Activated CD4-positive, alpha-beta T cell treated with anti-CD3 and anti-CD28 coated beads, Interleukin-2, amount 50 U/mL, for 16 hours (primary cell): ENCODE measurements at places on chromosomes 1 and 21.
A peak's percentile ranks its signal among the peaks of the same experiment; 100 is the strongest.

DNA sequence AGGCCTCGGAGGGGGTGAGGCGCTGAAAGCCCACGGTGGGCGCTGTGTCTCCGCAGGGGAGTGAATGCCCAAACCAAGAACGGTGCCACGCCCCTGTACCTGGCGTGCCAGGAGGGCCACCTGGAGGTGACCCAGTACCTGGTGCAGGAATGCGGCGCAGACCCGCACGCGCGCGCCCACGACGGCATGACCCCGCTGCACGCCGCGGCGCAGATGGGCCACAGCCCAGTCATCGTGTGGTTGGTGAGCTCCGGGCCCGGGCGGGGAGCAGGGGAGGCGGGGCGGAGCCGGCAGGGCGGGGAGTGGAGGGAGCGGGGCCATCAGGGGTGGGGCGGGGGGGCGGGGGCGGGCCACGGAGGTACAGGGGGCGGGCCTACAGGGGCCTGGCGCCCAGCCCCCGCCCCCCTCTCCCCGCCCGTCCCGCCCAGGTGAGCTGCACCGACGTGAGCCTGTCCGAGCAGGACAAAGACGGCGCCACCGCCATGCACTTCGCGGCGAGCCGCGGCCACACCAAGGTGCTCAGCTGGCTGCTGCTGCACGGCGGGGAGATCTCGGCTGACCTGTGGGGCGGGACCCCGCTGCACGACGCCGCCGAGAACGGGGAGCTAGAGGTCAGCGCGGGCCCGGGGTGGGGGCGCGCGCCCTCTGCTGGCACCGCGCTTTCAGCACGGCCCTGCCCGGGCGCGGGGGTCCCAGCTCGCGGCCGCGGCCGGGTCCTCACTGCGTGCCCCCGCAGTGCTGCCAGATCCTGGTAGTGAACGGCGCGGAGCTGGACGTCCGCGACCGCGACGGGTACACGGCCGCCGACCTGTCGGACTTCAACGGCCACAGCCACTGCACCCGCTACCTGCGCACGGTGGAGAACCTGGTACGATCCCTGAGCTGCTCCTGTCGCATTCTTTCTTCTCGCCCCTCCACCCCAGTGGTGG, 15.9 kb downstream of the ESPN start:
- DNase-seq, result peak; percentile 73

DNA sequence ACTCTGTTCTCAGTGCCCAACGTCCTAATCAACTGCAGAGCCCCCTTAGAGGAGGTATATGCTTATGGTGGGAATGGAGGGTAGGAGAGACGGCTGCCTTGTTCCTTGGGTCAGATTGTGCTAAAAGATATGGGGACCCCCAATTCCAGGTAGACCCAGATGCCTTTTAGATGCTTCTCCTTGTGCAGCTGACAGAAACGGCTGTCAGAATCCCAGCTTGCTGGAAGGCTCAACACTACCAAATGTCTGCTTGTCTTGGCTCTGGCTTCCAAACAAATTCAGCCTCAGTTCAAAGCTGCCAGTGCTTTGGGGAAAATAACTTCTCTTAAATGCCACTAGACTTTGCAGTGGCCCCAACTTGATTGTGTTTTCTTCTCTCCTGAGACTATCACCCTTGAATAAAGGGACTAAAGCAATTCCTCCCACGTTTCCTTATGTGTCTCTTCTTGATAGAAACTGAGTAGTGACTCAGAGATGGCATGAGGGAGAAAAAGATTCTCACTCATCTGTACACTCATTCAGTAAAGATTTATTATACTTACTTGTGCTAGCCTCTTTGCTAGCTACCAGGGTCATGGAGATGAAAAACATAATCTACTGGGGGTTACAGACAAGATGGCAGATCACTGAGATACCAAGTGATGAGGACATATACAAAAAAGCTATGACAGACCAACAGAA, 3.4 kb upstream of the RNF19B start:
- DNase-seq, result no peak

DNA sequence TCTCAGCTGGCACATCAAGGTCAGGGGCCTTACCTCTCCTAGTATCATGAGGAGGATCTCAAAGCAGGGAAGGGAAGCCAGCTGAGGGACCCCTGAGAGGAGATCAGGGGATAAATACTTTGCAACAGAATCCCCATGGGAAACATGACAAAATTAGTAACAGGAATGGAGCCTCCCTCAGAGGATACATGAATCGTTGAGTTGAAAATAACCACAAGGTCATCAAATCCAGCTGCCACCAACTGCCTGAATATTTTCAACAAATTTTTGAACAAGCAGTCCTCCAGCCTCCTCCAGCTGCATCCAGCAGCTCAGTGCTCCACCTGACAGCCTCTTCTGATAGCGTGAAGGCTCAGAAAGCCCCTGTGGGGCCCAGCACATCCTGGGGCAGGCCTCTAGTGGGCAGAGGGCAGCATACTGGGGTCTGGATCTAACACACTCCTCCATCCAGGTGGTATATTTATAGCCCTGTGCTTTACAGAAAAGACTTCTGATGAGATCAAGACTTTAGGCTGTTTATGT, 404.3 kb downstream of the NTNG1 start:
- no peak for DNase-seq

GRCh38 chr1:76501586-76502219, 365.6 kb upstream of the ST6GALNAC5 start:
- DNase-seq, result no peak

- no peak for DNase-seq
Observed at GRCh38 chr1:7372477-7373120, 398.5 kb upstream of the VAMP3 start.

- no peak for DNase-seq
Observed at GRCh38 chr1:109267743-109268300, 15.1 kb downstream of the PSRC1 start.

GRCh38 chr1:47532921-47533792, 95.3 kb downstream of the FOXD2 start:
- no peak for DNase-seq

- no peak for DNase-seq
Observed at GRCh38 chr1:93159337-93159736, 20.9 kb downstream of the TMED5 start.
